ENCODE measurements at places on chromosomes 7 and 10.

DNA sequence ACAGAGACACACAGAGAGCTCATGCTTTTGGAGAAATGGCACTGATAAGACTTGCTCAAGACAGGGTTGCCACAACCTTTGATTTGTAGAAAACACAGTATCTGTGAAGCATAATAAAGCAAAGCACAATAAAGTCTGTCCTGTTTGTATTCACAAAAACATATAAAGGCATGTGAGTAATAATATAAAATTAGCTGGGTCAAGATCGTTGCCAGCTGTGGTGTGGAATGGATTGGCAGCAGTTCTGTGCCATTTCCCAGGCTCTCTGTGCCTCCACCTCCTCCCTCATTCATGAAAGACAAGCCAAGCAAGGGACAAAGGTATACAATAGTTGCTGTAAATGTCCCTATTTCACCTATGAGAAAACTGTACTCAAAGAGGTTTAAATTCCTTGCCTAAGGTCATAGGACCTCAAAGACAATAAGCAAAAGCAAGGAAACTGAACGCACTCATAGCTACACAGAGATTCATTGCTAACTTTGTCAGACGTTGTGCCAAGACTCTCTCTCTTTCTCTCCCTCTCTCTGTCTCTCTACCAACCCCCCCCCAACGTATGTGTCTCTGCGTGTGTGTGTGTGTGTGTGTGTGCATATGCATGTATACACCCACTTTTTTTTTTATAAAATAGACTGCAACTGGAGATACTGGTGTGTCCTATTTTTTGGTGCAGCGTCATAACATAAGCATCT lies 31.8 kb downstream of the CHST3 start:
- no peak for DNase-seq

DNA sequence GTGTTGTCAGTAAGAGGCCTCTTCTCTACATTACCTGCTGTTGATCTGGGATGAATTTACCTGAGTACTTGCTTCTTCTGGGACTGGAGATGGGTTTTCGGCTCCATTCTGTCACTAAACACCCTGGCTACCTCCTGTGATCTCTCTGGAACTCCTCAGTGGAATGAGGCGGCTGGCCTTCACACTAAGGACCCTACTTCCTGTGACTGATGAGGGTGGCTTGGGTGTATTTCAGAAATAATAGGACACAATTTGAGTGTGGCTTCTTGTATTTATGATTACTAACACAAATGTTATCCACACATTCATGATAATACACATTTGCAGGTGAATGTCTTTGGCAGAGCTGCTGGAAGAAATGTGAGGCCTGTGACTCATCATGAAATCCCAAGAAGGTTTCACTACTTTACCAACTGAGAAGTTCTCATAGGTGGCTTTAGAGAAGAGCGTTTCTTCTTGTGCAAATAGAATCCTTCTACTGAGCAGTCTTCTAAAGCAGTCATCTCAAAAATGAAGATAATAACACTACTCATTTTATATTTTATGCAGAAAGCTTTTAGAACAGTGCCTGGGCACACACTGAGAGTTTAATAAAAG lies 21.3 kb upstream of the EVX1 start:
- no peak for DNase-seq

DNA sequence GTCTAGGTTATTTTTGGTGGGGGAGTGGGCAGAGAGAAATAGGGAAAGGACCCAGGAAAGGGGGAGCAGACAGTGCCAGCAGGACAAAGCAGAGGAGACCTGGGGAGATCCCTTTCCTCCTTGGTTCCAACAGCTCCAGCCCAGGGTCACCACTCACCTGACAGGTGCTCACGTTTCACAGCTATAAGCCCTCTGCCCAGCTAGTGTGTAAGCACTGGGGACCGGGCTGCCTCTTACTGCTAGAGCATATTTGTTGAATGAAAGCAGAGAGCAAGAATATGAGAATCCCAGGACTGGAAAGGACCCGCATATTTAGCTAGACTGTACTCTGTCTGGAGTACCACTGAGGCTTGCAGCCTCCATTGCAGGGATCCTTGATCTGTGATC lies 6.7 kb downstream of the ZCCHC24 start:
- no peak for DNase-seq

- no peak for DNase-seq
These were observed 2.4 kb upstream of the POLM start for GRCh38 chr7:44084701-44085100.

DNA sequence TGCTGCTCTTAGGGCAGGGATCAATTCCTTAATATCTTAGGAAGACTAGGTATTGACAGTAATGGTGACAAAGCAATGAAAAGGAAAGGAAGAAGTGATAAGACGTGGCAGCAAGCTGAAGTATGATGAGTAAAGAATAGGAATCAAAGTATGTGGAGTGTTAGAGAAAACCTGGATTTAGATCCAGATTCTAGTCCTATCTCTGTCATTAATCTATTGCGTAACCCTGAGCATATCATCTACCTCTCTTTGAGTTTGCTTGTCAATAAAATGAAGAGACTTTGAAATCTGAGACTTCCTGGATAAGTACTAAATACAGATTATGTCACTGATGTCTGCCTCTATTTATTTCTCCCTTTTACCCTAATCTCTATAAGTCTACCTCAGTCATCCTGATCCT lies 89.2 kb downstream of the PTEN start:
- DNase-seq, result no peak

DNA sequence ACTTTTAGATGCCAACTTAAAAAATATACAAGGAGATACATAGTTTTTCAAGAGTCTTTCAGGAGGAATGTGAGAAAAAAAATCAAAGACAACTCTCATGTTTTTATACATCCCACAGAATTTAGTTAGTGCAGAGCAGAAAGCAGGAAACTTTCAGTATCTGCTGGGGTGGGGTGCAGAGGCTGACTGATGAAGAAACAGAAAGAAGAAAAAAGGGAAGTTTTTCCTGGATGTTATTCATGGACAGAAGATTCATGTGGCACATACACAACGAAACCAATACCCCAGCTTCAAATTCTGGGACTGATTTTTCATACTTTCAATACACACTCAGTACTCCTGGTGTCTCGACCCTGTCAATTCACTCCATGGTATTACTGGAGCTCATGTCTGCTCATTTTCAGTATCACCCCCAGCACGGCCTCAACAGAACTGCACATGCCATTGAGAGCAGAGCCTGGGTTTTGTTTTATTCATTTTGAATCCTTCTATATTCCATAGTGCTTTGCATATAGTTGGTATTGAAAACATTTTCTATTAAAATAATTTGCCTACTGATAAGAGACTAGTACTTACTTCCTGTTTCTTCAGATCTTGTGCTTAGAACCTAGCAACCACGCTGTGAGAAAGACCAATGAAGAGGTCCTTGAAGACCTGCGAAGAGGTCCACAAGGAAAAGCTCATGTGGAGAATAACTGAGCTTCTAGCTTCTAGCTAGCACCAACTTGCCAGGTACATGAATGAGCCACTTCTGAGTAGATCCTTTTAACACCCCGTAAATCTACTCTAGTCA lies 49.0 kb downstream of the NDUFB2 start:
- no peak for DNase-seq

GRCh38 chr10:75101416-75102251 lies 9.8 kb upstream of the SAMD8 start:
- no peak for DNase-seq

DNA sequence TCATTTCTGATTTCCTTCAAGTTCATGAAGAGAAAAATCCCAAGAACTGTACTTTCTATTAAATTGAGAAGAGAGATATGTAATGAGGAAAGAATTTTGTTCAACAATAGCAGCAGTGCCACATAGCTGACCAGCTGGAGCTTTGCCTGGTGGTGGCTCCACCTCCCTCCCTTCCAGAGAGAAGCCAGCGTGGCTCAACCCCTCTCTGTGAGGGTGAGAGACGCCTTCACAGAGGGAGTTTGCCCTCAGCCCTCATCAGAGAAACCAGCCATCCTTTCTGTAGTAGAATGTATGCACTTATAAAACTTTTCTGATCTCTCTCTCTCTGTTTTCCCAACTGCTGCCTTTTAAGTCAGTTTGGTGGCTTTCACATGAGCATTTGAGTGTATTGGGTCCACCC lies 20.5 kb upstream of the COL1A2 start:
- DNase-seq, result no peak

GRCh38 chr10:120735773-120736371 lies 115.3 kb upstream of the WDR11 start:
- peak; percentile 23 for DNase-seq

GRCh38 chr7:157012113-157012547 lies 1.7 kb upstream of the MNX1 start:
- DNase-seq, result no peak

- no peak for DNase-seq
These were observed 9.4 kb upstream of the PPIA start for GRCh38 chr7:44787041-44787440.

- peak; percentile 37 for DNase-seq
These were observed 1.4 kb downstream of the LANCL2 start for GRCh38 chr7:55366461-55367070.

GRCh38 chr10:58439632-58440364 lies 54.6 kb downstream of the TFAM start:
- DNase-seq, result no peak
